B cell (primary cell): ENCODE measurements at places on chromosomes 2 and 18. TPM values are rescaled to one million over a fixed set of nuclear protein-coding genes. Genes with fewer than 3 reads are reported as not detected.

GRCh38 chr2:200301953-200302858 is 4.3 kb upstream of the SPATS2L start:
- H3K4me3 ChIP-seq: no peak overlapping the region
- H3K27ac ChIP-seq: no peak overlapping the region
- no peaks in the 10 kb centered on the region for H3K27me3 ChIP-seq
- no peaks in the 10 kb centered on the region for H3K36me3 ChIP-seq

GRCh38 chr2:172930871-172931255 is 144.8 kb upstream of the MAP3K20 start:
- no peaks in the 10 kb centered on the region for H3K36me3 ChIP-seq
- no peak for DNase-seq
- no peak overlapping the region for H3K27ac ChIP-seq

PASK gene
- polyA plus RNA-seq: 26.6 and 48.2 TPM in 2 replicates

C2orf80 gene
- polyA plus RNA-seq: not detected in 2 replicates

DNA sequence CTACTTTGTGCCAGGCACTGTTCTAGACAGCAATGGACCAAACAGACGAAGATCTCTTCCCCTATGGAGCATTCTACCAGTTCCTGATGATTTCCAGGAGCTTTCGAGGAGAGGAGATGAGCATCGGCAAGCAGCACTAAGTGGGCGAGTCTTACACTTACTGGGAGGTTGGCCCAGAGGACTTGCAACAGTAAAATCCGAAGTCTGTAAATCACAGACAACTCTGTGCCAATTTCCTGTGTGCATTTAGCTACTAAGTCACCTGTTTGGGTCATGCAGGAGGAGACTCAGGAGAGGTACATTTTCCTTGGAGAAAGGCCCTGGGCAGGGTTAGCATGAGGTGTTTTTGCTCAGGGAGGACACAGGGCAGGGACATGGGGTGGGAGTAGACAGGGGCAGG is 58.9 kb downstream of the TRPM8 start:
- H3K4me1 ChIP-seq: no peaks in the 10 kb centered on the region
- DNase-seq: no peak
- H3K36me3 ChIP-seq: no peaks in the 10 kb centered on the region

PER2 gene
- polyA plus RNA-seq: 3.2 and 4.2 TPM in 2 replicates

RGPD4 gene
- not detected in 2 replicates for polyA plus RNA-seq

DNA sequence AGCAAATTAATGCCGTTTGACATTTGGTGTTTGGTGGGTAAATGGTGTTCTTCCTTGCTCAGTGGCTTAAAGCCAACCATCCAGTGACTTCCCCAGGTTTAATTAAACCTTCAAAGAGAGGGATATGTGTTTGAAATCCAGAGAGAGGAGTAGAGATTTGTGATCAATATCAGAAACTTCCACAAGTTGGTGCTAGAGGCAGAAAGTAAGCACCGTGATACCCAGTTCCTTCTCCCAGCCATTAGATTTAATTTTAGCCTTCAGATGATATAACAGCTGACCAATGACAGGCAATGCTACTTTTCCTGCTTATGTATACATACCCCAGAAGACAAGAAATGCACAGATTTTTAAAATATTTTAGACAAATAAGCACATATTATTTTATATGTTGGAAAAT is 398.5 kb downstream of the CDH2 start:
- no peak for DNase-seq
- no peak overlapping the region for H3K4me3 ChIP-seq
- no peaks in the 10 kb centered on the region for H3K27me3 ChIP-seq
